ENCODE measurements at places on chromosomes 1 and 21.
A peak's percentile ranks its signal among the peaks of the same experiment; 100 is the strongest.

DNA sequence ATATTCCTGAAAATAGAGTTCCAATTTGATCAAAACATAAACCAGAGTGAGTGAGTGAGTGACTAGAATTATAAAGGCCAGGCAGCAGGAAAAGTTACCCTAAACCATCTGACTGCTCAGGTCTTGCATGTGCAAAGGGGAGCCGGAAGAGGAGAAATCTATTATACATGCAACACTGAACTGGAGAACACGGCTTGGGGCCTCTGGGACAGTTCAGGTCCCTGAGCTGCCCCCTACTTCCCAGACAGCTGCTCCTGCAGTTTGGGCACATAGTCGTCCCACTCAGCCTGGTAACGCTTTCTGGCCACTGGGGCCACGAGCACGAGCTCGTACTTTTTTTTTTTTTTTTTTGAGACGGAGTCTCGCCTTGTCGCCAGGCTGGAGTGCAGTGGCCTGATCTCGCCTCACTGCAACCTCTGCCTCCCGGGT, 40.1 kb downstream of the PTPRC start:
- DNase-seq = peak; percentile 49

DNA sequence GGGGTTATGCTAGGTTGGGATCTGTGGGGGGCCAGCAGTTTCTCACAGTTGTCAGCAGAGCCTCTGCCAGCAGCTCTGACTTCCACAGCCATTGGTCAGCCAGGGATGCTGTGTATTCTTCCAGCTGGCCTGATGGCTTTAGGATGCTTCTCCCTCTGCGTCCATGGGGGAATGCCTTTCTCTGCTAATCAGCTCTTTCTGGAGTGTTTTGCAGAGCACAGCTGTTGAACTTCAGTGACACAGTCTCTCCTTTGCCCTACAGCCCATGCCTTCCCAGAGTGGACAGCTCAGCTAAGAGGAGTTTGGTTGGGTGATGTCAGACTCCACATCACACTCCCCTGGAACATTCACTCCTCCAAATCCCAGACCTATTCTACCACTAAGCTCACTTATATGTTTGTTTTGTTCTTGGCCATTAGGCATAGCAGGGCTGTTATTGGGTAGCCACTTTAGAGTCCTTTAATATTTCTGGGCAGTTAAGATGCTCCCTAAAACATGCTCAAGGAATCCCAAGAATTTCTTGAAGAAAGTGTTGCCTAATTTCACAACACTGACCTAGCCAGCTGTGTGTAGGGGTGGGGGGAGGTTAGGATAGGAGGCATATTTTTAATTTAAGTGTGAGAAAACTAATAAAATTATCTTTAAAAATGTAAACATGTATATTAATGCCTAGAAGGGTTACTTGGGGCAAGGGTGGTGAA, 75.3 kb upstream of the KIAA0040 start:
- DNase-seq = no peak

DNA sequence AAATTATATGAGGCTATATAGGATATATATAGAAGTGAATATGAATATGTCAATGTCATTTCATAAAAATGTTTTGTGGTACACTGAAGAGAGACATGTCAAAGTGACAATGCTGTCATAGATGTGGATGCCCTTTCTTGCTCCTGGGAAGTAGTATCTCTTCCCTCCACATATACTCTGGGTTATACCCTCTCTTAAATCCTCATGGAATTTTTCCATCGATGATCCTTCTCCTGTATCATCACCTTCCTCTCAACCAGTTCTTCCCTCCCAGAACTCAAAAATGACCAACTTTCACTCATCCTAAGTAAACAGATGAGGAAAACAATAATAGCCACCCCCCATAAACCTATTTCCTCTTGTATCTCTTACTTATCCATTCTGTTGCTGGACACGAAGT, 351.5 kb downstream of the USP25 start:
- DNase-seq = no peak

- no peak for DNase-seq
Measured at GRCh38 chr1:59418363-59419144, 121.7 kb downstream of the FGGY start.

DNA sequence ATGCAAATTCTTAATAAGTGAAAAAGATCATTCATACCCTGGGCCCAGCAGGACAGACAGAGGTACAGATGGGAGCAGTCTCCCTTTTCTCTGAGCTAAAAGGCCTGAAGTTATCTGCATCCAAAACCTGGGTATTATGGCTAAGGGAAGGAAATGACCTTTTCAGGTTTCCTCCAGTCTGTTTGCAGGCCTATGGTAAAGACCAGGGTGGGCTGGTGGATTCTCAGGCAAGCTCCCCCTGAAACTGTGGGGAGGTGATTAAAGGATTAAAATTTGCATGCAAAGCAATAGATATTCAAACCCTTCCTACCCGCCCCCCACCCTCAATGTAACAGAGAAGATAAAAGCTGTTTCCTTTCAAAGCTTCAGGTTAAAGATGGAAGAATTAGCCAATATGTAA, 471.8 kb upstream of the RUNX1 start:
- DNase-seq = no peak

GRCh38 chr1:40844079-40844478, 18.1 kb downstream of the CITED4 start:
- DNase-seq = no peak

DNA sequence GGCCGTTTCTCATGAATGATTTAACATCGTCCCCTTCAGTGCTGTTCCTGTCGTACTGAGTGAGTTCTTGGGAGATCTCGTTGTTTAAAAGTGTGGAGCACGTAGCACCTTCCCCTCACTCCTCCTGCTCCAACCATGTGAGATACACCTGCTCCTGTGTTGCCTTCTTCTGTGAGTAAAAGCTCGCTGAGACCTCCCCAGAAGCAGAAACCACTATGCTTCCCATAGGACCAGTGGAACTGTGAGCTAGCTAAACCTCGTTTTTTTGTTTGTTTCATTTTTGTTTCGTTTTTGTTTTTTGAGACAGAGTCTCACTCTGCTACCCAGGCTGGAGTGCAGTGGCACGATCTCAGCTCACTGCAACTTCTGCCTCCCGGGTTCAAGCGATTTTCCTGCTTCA, 198.6 kb downstream of the NCAM2 start:
- no peak for DNase-seq

GRCh38 chr1:16145662-16146278, 10.1 kb downstream of the EPHA2 start:
- no peak for DNase-seq

DNA sequence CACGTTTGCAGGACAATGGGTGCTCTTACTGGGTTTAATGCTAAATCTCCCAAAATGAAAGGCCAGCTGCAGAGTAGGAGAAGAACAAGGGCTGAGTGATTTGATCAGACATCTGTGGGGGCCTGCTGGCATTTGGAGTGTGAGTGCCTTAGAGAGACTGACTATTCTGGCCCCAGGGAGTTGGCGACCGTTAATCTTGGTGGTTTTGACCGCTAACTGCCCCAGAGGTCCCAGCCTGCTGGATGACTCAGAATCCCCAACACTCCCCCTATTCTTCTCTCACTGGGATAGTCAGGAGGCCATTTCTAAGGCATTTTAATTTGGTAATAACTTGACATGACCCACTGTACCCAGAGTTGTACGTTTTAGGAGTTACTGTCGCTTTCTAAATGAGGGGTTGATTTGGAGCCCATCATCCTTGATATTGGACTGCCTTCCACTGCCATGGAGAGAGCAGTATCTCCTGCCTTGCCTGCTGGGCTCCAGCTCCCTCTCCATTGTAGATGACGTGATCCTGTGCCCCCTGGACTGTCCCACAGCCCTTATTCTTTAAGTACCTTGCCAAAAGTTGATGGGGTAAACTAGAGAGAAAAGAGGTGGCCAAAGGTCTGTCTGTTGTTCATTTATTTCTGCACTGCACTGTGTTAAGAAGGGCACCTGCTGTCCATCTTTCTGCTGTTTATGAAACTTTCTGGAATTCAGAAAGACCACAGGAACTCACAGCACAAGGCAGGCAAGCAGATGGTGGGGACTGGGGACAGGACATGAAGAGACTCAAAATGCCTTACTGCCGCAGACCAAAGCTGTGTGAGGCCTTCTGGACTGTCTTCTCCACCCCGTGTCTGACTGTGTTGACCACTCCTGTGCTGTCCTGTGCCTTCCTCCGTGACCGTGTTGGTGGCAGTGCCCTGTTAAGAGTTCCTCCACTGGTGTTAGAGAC, 98.2 kb upstream of the ARTN start:
- DNase-seq = no peak

DNA sequence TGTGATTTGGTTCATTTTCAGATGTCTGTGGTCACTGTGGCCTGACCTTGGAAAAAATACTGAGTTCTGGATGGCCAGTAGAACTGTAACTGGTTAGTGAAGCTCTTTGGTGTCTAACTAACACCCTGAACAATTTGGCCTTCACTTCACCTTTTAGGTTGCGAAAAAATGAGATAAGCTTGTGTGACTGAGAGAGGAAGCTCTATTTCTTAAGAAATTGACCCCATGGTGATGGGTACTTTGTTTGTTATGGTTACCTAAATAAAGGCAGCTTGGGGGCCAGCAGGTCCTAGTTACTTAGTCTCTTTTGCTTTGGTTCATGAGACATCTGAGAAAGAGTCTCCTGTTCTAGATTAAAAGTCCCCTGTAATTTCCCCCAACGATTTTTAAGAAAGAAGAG, 181.6 kb downstream of the ZNF326 start:
- no peak for DNase-seq

- DNase-seq = no peak
Measured at GRCh38 chr1:7579831-7580804, 191.0 kb upstream of the VAMP3 start.

DNA sequence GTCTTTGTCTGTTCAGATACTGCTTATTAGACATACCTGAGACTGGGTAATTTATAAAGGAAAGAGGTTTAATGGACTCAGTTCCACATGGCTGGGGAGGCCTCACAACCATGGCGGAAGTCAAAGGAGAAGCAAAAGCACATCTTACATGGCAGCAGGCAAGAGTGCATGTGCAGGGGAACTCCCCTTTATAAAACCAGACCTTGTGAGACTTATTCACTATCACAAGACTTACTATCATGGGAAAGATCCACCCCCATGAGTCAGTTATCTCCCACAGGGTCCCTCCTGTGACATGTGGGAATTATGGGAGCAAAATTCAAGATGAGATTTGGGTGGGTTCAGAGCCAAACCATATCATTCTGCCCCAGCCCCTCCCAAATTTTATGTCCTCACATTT, 7.1 kb upstream of the PSMA5 start:
- DNase-seq = no peak

DNA sequence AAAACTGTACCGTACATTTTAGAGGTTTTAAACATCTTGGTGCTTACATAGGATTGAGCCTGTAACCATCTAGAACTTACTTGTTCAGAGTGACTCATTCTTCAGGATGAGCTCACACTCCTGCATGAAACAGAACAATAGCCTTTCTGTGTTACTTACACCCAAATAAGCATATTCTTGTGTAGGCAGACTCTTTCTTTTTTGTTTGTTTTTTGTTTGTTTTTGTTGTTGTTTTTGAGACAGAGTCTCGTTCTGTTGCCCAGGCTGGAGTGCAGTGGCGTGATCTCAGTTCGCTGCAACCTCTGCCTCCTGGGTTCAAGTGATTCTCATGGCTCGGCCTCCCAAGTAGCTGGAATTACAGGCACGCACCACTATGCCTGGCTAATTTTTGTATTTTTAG, 3.8 kb upstream of the CA6 start:
- no peak for DNase-seq

GRCh38 chr1:10046356-10047085, 13.8 kb downstream of the UBE4B start:
- no peak for DNase-seq

GRCh38 chr1:44947063-44947773, 39.2 kb downstream of the EIF2B3 start:
- DNase-seq = no peak

All from immature natural killer cell (primary cell).